ENCODE measurements at places on chromosomes 6 and 20.

GRCh38 chr20:42985628-42986027 lies 204.1 kb downstream of the PTPRT start:
- DNase-seq = no peak

- DNase-seq = no peak
Measured at GRCh38 chr6:13762611-13763441, 51.2 kb upstream of the RANBP9 start.

GRCh38 chr6:4625557-4625956 lies 150.6 kb upstream of the CDYL start:
- no peak for DNase-seq

- no peak for DNase-seq
Measured at GRCh38 chr6:29793036-29793356, 34.6 kb upstream of the HLA-G start.

GRCh38 chr6:54206510-54206909 lies 95.3 kb downstream of the MLIP start:
- no peak for DNase-seq

Measured in effector CD4-positive, alpha-beta T cell (primary cell).